NCI-H1436 (cell line): ENCODE measurements at places on chromosomes 2 and 18.

GRCh38 chr2:98520806-98521205 is 76.1 kb downstream of the INPP4A start:
- no peak for DNase-seq

GRCh38 chr2:241494311-241494908 is 14.0 kb downstream of the STK25 start:
- no peak for DNase-seq

- DNase-seq = no peak
Measured at GRCh38 chr2:102387763-102388546, 32.4 kb downstream of the IL18R1 start.

GRCh38 chr2:97740590-97741182 is 27.3 kb downstream of the ZAP70 start:
- peak; percentile 83 for DNase-seq

DNA sequence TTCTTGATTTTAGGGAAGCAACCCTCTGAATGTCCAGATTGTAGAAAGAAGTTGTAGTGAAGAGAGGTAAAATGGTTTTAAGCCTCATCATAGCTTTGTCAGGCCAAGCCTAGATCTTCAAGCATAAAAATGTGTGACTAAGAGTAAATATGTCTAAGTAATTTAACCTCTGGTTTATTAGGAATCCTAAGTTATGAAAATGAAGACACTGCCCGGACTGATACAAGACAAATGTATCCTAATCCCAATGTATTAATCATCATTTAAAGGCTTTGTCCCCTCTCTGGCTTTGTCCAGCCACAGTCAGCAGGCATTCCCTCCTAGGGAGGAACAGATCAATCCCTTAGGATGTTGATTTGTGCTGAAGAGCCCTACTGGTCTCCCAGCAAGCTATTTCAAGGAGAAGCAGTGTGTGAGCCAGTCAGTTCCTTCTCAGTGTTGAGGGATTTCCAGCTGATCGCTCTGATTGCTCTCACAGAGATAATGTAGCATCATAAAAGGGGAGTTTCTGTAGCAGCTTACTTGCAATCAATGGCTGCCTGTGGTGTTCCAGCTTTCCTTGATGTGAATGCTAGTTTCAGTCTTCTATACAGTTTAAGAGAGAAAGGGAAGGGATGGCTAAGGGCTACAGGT is 796.1 kb downstream of the EPHA4 start:
- no peak for DNase-seq
